ENCODE measurements at places on chromosomes 4 and X.

GRCh38 chrX:70479247-70479921, 34.7 kb downstream of the DLG3 start:
- no peak for DNase-seq

DNA sequence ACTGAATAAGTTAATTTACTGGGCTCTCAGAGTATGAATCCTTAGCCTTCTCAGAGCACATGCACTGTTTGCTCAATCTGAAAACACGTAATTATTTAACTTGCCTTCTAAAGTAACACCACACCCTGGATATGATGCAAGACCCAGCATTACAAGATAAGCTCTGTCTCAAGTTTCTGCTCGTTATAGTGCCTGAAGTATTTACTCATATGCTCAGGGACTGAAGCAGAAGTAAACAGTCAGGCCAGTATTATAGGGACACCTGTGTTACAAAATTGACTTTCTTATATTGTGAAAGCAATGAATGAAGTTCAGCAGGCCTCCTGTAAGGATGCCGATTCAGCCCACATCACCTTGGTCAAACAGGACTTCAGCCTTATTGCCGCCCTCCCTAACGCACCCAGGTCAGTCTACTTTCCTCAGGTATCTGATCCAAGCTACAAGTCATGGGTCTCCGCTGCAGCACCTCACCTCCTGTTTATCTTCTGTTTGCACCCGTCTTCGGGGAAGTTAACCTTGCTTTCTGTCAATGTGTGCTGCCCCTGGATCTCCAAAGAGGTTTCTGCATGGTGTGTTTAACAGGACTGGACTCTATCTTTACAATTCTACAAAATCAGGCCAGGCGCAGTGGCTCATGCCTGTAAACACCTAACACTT, 42.8 kb upstream of the KLF3 start:
- no peak for DNase-seq

DNA sequence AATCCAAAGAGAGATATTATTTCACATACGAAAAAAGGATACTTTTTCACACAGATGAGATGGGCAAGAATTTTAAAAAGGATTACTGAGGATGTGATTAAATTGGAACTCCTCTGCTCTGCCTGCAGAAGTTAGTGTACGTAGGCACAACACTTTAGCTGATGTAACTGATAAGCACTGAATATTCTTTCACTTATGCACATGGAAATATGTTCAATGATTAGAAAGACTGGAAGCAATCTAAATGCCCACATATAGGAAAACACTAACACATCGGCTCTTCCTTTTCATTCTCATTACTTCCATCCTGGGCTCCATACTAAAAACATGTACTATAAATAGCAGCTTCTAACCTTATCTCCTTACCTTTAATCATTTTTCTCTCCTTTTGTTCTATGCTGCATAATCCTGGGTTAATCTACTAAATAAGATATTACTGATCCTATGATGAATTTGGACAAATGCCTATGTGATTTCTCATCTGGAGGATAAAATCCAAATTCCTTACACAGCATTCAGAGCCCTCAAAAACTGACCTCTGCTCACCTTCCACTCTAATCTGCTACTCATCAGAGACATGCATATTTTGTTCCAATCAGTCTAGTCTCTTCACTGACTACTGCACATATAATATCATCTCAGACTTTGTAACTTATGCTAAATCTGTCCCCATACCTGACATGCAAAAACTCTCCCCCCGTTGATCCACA, 197.8 kb downstream of the PDGFC start:
- no peak for DNase-seq

- DNase-seq: no peak
Measured at GRCh38 chr4:56134266-56134665, 185.5 kb downstream of the CEP135 start.

DNA sequence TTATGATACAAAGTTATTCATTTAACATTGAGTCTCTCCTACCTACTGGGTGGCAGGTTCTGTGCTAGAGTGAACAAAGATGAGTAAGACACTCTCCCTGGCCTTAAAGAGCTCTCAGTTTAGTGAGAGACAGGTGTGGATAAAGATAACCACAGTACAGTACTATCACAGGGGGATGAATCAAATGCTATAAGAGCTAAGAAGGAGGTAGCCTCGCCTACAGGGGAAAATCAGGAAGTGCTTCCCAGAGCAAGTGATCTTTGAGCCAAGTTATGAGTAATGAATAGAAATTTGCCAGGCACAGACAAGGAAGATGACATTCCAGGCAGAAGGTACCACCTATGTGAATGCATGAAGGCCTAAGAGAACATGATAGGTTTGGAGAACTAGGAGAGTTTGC, 3.4 kb upstream of the IGBP1 start:
- no peak for DNase-seq

DNA sequence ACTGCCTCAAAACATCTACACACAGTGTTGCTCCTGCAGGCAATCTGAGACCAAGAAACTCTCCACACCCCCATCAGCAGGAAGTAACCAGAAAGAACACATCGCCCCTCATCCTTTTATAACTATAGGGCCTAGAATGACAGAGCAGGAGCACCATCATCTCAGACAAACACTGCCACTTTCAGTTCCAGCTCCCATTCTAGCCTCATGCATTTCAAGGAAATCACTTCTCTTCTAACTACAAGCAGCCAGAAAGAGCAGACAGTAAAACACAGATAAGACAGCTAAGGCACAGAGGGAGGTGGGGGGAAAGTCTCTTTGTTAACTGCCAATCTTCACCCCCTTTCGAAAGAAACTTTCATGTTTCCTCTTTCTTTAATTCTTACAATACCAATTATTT, 102.6 kb upstream of the TENT5D start:
- no peak for DNase-seq

- no peak for DNase-seq
Measured at GRCh38 chrX:153684467-153685155, 3.1 kb upstream of the SLC6A8 start.

DNA sequence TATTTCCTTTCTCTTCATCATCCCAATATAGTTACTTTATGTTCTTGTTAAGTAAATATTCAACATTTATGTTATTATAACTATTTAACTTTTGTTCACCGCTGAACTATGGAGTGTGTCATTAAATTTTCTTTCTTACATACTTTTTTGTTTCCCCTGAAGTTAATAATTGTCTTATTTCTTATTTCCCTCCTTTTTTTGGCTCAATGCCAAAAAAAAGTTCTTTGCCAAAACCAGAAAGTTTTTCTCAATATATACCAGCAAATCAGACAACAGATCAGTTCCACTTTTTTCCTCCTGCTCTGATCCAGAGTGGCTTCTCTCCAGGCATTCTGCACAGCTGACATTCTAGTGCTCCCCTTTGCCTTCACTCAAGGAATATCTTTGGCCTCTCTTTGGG, 187.0 kb upstream of the PPARGC1A start:
- no peak for DNase-seq

GRCh38 chr4:68074397-68074796, 55.3 kb downstream of the TMPRSS11F start:
- DNase-seq: no peak

- no peak for DNase-seq
Measured at GRCh38 chr4:153292897-153293741, 51.4 kb upstream of the MND1 start.

- no peak for DNase-seq
Measured at GRCh38 chr4:29467044-29467717, 1253.0 kb upstream of the PCDH7 start.

GRCh38 chr4:12926189-12927066, 557.7 kb downstream of the RAB28 start:
- DNase-seq: no peak

GRCh38 chrX:12488771-12489170, 302.4 kb upstream of the PRPS2 start:
- DNase-seq: no peak

- no peak for DNase-seq
Measured at GRCh38 chr4:23614284-23614892, 275.5 kb downstream of the PPARGC1A start.

GRCh38 chrX:38754102-38754790, 47.0 kb upstream of the MID1IP1 start:
- no peak for DNase-seq

DNA sequence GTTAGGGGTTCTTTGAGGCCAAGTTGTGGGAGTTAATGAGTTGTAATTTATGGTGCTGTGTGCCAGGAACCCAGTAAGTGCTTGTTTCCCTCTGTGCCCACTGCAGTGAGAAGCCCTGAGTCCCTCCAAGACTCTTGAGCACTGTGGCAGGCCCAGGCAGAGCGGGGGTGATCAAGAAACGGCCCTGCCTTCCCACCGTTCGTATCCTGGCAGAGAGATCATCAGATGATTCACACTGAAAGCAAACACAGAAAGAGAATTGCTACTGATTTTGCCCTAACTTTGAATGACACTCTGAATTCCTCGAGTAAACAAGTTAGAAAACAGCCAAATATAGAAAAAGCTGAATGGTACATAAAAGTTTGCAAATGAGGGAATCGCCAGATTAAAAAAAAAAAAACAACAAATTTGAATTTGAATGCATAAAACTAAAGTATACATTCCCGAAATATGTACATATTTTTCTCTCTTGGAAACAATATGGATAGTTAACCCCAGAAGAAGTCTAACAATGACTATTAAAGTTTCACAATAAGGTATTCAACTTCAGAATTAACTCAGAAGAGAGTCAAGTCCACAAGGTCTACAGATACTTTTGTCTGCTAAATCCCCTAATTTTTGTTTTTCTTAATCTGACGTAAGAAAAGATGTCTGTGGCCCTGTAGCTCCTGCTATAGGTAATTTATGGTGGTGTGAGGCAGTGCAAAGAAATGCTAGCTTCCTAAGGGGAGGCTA, 71.8 kb downstream of the AFAP1 start:
- no peak for DNase-seq

DNA sequence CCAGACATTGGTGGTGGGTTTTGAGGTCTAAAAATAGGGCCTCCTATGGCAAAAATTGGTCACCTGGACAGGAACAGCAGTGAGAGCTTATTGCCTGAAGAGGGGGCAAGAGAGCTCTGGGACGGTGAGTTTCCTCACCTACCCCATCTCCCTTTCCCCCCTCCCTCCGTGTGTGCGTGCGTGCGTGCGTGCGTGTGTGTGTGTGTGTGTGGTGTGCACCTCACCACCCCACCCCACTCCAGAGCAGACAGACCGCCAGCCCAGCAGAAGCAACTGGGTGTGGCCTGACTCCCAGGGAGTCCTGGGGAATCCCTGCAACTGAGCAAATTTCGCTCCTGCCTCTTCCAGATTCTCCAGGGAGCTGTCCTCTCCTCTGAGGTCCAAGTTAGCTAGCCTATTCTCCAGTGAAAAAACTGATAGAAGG, 44.7 kb downstream of the PRPS1 start:
- DNase-seq: peak; percentile 86

- DNase-seq: no peak
Measured at GRCh38 chrX:20300822-20301221, 34.1 kb upstream of the RPS6KA3 start.

DNA sequence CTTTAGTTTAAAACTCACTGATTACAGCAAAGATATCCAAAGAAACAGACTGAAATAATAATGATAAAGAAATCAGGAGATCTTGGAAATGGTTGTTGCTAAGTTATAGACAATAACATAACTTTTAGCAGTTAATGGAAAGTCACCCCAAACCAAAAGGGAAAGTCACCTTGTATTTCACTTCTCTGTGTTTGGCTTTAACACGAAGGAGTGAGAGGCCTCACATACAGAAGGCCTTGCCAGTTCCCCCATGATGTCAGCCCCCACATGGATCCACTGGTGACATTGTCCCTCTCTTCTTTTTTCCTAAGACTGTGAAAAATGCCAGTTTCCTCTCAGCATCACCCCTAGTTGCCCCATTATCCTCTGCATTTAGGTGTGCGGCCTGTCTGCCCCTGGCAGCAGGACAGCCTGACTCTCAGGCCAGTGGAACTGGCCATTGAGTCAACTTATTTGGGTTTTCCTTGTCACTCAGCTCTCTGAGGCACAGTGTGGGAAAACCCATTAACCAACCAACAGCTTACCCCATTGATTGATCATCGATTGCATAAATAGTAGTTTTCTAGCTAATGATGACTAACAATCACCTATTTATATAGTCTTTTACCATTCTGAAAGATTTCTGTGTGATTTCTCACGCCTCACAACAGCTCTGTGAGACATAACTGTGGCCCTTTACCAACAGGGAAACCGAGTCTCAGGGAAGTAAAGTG, 308.1 kb downstream of the PTTG2 start:
- DNase-seq: no peak

- DNase-seq: no peak
Measured at GRCh38 chrX:150698981-150699380, 5.8 kb downstream of the MTMR1 start.

DNA sequence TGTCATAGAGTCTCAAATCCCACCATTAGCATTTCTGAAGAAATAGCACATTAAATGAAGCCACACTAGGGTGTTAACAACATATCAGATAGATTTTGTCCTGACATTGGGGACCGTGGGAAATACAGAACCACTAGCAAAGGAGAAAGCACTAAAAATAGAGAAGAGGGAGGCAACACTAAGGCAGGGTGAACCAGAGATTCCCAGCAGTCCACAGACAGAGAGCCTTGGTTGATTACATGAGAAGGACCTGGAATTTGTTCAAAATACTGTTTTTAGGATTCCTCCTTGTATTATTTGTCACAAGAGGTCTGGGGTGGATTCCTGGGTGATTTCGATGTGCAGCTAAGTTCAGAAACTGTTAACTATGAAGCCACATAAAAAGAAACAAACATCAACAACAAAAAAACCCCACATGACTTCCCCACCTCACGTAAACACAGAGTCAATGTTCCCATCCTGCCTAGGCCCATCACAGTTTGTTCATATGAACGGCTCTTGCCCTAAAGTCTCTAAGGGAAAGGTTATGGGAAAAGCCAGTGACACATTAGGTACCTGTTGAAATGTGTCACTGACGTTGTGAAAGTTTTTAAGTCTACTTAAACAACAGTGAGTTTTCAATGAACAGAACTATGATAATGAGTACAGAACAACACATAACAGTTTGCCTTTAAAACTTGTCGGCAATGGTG, 23.6 kb upstream of the GRSF1 start:
- DNase-seq: no peak

DNA sequence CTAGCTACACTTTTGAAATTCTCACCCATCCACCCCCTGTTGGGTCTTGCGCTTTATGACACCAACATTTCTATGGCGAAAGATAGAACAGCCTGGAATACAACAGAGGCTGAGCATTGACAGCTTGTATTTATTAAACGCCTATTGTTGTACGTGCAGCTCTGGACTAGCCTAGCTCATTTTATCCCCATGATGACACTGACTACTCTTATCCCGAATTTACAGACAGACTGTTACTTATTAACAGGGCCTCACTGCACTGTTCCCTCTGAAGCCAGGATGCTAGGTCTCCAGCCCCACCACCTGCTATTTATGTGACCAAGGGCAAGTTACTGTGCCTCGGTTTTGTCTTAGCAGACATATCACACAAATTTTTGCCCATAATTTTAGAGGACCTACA, 1.0 kb upstream of the RFC1 start:
- no peak for DNase-seq

- no peak for DNase-seq
Measured at GRCh38 chr4:18894928-18895327, 873.4 kb upstream of the LCORL start.

- DNase-seq: no peak
Measured at GRCh38 chr4:145490796-145491195, 9.1 kb downstream of the SMAD1 start.

- no peak for DNase-seq
Measured at GRCh38 chr4:66430856-66431255, 760.6 kb upstream of the EPHA5 start.

GRCh38 chr4:162450531-162451035, 286.8 kb upstream of the FSTL5 start:
- no peak for DNase-seq

GRCh38 chr4:136400829-136401228, 1131.5 kb downstream of the PCDH18 start:
- no peak for DNase-seq

GRCh38 chrX:118928151-118928550, 46.3 kb upstream of the LONRF3 start:
- no peak for DNase-seq

GRCh38 chr4:5238173-5238572, 186.9 kb downstream of the STK32B start:
- no peak for DNase-seq

All from stimulated activated naive CD4-positive, alpha-beta T cell (primary cell).